Astrocyte of the spinal cord (primary cell): ENCODE measurements at places on chromosomes 5 and 9.
A peak's percentile ranks its signal among the peaks of the same experiment; 100 is the strongest.

DNA sequence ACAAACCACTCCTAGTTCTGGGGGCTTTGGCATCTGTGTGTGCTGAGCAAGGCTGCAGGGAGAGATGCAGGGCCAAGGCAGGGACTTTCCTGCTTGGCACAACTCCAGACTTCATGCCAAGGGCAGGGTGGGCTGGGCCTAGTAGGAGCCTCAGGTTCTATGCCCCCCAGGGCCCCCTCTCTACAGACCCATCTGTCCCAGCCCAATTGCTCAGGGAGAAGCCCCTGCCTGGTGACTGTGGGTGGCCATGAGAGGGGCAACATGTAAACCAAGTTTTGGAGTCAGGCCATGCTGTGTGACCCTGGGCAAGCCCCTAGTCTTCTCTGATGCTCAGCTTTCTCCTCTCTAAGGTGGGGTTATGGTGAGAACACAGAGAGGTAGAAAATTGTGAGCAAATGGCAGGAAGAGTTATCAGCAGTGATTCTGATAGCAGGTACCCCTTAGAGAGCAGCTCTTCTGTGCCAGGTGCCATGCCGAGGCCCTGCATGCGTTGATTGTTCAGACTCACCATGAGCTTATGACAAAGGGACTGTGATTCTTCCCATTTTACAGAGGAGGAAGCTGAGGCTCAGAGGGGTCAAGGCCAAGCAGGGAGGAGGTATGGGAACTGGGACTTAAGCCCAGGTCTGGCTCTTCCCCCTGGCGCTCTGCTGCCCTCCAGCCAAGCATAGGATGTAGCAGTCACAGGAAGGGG is 5.2 kb downstream of the OLFML2A start:
- no peak for DNase-seq

DNA sequence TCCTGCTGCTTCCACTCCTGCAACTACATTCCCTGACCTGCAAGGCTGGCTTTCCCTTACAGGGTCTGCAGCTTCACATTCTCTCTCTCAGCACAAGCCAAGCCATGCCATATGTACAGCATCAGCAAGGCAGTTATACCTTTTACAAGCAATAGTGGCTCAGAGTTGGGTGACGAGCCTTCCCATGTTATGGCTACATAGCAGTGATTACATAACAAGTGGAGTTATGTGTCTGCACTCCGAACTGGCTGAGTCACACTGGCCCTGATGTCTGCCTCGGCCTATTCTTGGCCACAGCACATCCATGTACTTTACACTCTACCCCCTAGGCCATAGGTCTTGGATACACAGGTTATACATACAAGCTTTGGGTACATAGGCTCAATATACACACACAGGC is 52.0 kb upstream of the SNCAIP start:
- peak; percentile 80 for DNase-seq

DNA sequence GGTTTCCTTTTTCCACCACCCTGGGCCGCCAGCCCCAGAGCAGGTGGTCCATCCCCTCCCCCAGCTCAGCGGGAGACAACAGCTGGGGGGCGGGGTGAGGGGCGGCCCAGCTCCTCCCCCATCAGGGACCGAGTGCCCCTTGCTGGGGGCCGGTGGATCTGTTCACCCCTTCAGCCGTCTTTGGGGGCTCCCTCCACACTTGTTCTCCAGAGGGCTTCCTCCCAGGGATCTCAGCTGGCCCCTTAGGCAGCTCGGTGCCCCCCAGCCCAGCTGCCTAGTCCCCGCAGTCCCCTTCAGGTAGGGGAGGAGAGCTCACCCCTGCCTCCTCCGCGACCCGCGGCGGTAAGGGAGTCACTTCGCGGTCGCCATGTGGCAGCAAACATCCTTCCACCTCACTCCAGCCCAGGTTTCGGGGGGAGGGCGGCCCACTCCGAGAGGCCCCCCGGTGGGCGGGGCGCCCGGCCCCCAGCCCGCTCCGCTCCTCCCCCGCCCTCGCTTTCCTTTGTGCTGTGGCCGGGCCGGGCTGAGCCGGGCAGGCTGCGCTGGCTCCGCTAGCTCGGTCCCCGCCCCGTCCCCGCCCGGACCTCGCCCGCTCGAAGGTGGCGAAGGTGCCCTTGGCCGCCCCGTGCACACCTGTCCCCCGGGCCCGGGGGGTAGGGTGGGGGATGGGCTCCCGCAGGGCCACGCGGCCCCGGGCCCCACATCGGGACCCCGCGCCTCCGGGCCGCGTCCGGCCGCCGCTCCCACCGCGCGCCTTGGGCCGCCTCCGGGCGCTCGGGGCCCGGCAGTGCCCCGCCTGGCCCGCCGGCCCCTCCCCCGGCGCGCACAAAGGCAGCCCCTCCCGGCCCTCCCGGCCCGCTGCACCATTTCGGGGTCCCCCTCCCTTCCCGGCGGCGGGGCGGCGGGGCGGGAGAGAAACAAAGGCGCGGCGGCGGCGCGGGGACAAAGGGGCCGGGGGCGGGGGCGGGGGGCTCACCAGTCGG is 683 bp downstream of the DBN1 start:
- peak; percentile 38 for DNase-seq

DNA sequence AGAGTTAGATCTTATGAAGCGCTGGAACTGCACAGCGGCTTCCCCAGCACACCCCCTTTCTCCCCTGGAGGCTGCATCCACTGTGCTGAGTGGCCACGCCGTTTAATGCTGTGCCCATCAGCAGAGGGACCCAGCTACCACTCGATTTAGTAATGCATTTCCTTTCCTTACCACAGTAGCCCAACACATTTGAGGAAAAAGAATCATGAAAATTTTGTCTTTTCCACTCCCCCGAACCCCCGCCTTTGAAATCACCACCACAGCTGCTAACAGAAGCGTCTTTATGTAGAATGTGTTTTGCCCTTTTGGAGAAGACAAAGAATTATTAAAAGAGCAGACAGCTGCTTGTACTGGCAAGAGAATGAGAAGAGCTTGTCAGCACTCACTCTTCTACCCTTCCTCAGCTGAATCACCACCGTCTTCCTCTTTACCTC is 73.2 kb downstream of the ACER2 start:
- no peak for DNase-seq

DNA sequence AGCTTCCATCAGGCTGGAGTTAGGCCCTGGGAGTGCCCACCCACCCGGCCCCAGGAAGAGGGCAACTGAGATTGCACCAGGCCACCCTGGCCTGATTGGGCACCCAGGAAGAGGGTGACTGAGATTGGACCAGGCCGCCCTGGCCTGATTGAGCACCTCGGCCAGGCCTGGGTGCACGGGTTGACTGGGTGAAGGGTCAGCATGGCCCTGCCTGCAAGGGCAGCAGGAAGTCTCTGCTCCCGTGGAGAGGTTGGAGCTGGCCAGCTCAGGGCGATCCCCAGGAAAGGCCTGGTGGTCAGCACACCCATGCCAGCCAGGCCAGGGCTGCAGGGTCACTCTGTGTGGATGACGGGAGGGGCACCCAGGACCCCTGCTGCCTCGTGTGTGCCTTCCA is 11.8 kb downstream of the ADAMTSL2 start:
- DNase-seq: no peak

DNA sequence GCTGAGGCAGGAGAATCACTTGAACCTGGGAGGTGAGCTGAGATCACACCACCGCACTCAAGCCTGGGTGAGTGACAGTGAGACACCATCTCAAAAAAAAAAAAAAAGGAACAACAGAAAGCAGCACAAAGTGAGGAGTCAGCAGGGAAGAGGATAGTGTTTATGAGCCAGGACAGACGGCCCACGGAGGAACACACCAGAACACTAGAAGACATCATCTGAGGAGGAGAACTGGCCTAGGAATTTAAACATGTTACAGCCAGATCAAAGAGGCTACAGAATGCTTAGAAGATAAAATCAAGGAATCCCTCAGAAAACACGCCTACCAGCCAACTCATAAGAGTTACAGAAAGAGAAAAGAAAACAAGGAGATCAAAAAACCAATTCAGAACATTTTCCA is 12.2 kb downstream of the UBAC1 start:
- no peak for DNase-seq

DNA sequence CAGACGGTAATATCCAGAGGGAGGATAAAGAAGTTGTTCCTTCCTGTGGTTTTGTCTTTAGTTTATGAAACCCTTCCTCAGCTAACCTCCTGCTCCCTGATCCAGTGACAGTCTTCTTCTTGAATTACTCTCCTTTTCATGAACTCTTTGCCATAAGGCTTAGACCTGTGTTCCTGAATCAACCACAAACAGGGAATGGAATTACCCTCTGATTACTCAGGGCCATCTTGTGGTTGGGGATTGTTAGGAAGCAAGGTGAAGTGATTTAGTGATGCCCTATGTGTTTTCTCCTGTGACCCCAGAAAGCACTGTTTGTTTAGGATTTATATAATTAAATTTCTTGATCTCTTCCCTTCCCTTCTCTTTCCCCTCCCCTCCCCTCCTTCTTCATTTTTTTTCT is 409.1 kb downstream of the TAF11L14 start:
- no peak for DNase-seq

- DNase-seq: no peak
Observed at GRCh38 chr5:38648703-38649291, 92.4 kb upstream of the LIFR start.

GRCh38 chr9:90991953-90992352 is 190.3 kb downstream of the SYK start:
- no peak for DNase-seq

GRCh38 chr5:180428598-180428997 is 65.6 kb upstream of the CNOT6 start:
- no peak for DNase-seq

- DNase-seq: no peak
Observed at GRCh38 chr9:127950513-127951289, 13.0 kb upstream of the DPM2 start.
